ENCODE measurements at places on chromosomes 11 and 22.

GRCh38 chr11:87295237-87295636 lies 257.5 kb downstream of the TMEM135 start:
- peak; percentile 94 for DNase-seq

GRCh38 chr22:17997456-17997855 lies 26.9 kb downstream of the MICAL3 start:
- DNase-seq, result no peak

- DNase-seq, result no peak
These were observed 91.0 kb downstream of the KCNQ1 start for GRCh38 chr11:2535673-2536439.

DNA sequence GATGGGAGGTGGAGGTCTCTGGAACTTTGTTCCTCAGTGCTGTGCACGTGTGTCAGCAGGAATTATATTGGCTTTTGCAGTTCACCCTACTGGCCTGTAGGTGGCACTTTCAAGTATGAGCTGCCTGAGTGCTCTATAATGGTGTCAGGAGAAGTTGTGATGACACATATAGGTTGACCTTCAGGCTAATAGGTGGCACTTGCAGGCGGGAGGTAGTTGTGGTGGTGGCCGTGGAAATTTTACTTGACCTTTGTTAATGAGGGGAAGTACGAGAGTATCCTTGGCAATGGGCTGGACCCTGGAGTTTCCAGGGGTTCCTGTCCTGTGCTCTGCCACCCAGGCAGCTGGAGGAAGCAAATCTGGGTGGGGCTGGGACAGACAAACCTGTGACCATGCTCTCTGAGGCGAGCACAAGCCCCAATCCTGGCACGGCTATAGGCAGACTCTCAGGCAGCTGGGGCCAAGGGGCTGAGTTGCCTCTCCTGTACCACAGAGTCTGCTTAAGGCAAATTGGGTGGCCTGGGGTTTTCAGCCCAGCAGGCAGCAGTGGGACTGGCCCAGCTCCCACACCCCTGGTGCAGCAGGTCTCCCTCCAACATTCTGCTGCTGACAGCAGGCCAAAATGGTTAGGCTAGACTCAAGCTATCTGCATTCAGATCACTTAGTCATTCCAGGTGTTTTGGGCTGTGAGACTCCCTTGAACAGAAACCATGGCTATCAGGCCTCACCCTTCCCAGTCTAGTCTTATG lies 147.5 kb upstream of the CTSC start:
- peak; percentile 61 for DNase-seq

DNA sequence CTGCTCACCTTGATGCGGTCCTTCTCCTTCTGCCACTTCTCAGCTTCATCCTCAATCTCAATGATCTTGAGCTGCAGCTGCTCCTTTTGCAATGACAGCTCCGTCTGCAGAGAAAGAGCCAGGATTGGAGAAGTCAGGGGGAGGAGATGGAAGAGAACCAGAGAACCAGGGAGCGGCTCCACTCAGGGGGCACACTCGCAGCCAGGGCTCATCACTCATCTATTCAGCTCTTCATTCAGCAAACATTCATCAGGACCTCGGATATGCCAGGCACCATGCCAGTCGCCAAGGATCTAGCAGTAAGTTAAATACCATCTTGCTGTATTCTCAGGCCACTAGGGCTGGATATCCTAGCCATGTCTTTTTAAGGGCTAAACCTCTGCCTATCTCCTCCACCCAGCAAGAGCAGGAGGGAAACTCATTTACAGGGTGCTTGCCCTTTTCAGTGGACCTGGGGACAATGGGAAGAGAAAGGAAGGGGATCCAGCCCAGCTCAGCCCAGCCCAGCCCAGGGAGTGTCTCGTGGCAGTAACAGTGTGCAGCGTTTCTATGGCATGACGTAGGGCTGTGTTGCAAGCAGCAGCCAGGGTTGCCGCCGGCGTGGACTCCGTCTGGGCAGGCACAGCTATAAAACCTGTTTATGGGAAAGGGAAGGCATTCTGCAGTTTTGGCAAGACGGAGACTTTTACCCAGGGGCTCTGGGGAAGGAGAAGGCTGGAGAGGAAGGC lies 9.4 kb downstream of the TRIM29 start:
- DNase-seq, result no peak

DNA sequence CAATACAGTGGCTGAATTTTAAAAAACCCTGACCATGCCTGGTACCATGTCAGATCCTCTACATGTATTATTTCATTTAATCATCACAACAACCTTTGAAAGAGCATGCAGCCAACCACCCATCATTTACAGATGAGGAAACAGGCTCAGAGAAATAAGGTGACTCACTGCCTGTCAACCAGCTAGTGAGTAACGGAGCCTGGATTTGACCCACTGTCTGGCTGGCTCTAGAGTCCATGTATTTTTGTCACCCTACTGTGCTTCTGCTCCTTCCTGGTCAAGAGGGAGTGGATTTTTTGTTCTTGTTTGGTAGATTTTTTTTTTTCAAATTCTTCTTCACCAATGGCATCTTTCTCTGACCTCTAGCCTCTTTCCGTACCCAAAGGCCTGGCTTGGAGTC lies 77.4 kb downstream of the CWC15 start:
- no peak for DNase-seq

DNA sequence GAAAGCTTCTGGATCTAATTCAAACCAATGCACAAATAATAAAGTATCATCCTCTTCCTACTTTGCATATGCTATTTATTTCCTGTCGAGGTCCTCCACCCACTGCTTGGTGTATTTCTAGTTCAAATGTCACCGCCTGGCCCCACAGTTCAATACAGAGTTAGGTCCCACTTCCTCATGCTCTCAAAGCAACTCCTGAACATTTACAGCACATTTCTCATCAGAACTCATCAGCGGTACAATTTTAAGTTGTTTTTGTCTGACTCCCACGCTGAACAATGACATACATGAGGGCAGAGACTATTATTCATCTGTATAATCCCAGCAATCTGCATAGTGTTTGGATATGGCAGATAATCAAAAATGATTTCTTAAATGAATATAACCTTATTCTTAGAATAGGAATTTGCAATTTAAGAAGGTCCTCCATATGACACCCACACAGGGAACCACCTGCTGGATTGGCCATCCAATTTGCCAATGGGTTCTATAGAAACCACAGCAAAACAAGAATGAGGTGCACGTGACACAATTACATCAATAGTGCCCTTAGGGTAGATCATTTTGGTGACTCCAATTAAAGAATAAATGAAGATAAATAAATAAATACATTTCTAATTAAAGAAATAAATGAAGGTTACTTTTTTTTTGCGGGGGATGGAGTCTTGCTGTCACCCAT lies 54.2 kb downstream of the SLC25A17 start:
- no peak for DNase-seq

GRCh38 chr11:203945-204586 lies 3.1 kb downstream of the BET1L start:
- DNase-seq, result no peak

GRCh38 chr22:28920757-28921584 lies 37.6 kb downstream of the ZNRF3 start:
- peak; percentile 25 for DNase-seq

- DNase-seq, result peak; percentile 95
These were observed 12.5 kb upstream of the TP53I11 start for GRCh38 chr11:44963136-44963535.

DNA sequence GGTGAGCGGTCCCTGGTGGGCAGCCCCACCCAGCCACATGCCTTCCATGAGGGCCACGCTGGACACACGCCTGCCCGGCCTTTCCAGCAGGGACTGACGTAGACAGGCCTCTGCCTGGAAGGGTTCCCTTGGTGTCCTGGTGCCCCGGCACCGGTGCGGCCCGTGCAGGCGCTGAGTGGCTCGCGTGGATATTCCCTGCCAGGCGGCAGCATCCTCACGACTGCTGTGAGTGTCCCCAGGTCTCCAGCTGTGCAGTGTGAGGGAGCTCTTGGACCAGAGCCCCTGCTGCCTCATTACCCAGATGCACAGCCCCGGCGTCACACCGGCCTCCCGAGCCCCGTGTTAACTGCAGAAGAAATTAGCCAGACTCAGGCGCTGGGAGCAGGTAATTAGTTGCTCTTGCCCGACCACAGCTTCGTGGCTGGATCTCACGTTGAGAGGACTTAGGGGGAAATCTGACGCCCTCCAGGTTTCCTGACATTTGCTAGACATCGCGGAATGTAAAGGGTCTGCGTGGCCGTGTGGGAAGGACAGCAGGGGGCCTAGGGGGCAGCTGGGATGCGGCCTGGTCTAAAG lies 1196.3 kb downstream of the BRD1 start:
- DNase-seq, result no peak

DNA sequence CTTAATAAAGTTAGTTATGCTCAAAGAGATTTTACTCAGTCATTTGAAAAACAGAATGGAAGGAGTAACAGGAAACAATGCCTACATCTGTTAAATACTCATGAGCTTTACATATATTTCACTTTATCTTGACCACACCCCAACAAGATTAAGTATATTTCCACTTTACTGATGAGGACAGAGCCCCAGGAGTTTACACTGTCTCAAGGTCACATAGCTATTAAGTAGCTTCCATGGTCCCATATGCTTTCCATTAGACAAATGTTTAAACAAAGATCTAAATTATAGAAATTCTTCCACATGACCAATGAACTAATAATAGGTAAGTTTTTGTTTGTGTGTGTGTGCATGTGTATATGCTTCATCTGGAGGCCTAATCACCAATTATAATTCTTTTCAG lies 30.2 kb downstream of the MRTFA start:
- DNase-seq, result peak; percentile 37

- no peak for DNase-seq
These were observed 1085.9 kb downstream of the TBC1D22A start for GRCh38 chr22:47848184-47848920.

GRCh38 chr11:113248702-113249490 lies 65.5 kb upstream of the TTC12 start:
- DNase-seq, result no peak

GRCh38 chr11:85541683-85542082 lies 85.5 kb downstream of the DLG2 start:
- no peak for DNase-seq

GRCh38 chr11:114440971-114441763 lies 1.9 kb downstream of the REXO2 start:
- DNase-seq, result peak; percentile 39

DNA sequence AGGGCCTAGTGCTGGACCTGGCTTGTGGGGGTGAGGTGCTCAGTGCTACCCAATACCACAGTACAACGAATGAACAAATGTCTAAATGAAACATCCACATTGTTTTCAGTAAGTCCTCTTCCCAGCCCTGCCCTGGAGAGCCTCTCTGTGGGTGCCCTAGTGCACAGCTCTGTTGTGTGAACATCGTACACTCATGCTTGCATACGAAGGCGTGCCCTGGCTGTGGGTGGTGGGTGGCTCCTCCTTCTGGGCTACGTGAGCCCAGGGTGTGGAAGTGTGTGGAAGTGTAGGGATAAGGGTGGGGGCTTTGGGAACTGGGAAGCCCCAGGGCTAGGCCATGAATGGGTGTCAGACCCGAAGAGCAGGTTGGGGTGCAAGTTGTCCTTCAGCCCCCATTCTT lies 592 bp upstream of the NLRX1 start:
- no peak for DNase-seq

- DNase-seq, result no peak
These were observed 1.2 kb upstream of the TNFRSF13C start for GRCh38 chr22:41927813-41928212.

Measured in NCI-H82 (cell line).